ENCODE measurements at places on chromosomes 7 and 10.

GRCh38 chr7:121623130-121623872 lies 227.2 kb upstream of the FAM3C start:
- no peak for DNase-seq

GRCh38 chr7:84104826-84105225 lies 89.8 kb downstream of the SEMA3A start:
- DNase-seq: no peak

GRCh38 chr7:24572997-24573553 lies at the start of gene PALS2:
Gene PALS2, plus strand, starts transcription at chr7:24573452. Its CDS starts 50,216 bp downstream, at chr7:24623668.
- peak; percentile 87 for DNase-seq

DNA sequence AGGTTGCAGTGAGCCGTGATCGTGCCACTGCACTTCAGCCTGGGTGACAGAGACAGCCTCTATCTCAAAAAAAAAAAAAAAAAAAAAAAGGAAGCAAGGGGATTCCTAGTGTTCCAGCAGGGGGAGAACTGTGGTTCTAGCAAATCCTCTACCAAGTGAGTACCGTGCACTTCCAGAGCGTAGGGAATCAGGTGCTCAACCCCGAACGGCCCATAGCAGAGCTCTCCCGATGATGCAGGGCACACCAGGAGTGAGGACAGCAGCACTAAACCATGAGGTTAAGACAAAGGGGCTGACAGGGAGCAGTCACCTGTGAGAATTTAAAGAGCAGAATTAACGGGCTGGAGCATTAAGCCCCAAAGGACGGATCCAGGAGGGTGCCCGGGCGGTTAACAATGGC lies 173.6 kb downstream of the PTPRN2 start:
- no peak for DNase-seq

DNA sequence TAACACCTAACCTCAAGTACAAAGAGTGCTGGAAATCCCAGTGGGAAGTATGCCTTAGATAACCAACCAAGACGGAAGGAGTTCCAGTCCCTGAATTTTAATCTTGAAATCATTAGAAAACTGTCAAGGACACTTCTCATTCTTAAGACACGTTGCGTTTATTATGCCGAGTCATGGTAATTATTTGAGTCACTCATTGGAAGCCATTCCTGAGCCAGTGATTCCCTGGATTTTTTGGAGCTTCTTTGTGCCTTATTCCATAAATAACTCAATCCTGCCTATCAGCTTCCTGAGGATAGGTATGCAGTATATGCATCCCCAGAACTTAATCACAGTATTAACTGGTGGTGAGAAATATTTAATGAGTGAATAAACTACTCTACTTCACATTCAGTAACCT lies 77.4 kb downstream of the PPP1R17 start:
- no peak for DNase-seq

Measured in activated CD4-positive, alpha-beta T cell treated with anti-CD3 and anti-CD28 coated beads, Interleukin-10, Interleukin-2, amounts not matched to agents 100 ng/mL and 50 ng/mL, durations not matched to agents 16 hours and 8 hours (primary cell).